ENCODE measurements at places on chromosomes 2 and 18.

DNA sequence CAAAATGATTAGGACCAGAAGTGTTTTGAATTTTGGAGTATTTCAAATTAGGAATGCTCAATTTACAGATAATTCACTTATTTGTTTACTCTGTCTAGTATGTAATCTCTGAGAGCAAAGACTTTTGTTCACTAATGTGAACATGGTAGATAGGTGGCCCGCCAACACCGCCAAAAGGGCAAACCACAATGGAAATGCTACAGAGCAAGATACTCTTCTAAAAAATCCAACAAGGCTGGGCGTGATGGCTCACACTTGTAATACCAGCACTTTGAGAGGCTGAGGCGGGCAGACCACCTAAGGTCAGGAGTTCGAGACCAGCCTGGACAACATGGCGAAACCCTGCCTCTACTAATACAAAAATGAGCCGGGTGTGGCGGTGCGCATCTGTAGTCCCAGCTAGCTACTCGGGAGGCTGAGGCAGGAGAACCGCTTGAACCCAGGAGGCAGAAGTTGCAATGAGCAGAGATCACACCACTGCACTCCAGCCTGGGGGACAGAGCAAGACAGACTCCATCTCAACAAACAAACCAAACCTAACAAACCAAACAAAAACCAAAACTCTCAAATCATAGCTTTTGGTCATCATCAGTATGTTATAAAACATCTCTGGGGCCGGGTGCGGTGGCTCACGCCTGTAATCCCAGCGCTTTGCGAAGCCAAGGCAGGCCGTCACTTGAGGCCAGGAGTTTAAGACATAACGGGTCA is 2.4 kb downstream of the CCT4 start:
- no peak for DNase-seq

DNA sequence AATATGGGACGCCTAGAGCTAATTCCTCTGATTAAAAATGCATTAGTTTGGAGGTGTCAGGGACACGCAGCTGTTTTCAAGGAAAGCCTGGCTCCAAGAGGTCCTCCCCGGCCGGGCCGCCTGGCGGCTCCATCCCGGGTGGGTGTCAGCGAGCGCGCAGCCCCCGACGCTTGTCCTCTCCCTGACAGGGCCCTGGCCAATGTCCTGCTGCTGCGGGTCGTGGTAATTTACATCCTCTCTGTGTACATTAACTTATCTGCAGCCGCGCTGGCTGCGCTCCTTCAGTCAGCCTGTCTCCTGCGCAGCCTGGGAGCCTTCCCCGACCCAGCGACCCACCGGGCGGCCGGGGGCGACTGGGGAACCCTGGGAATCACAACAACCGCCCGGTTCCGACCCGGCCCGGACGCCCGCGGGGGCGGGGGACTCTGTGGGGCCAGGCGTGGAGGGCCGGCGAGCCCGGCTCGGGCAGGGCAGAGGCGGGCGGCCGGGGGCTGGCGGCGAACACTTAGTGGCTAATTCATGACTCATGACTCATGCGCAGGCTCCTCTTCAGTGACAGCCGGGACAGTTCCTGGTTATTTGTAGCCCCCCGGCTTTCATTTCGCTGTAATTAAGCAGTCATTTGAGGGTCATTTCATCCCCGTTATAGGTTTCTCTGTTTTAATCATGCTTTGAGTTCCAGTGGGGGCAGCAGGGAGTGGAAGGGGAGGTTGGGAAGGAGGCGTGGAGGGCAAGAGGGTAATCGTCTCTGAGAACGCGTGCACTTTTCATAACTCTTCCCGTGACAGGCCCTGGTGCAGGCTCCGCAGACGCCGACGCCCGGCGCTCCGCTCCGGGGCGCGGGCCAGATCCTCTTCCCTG is 141.9 kb upstream of the CTAGE1 start:
- DNase-seq: peak; percentile 8

GRCh38 chr2:217887841-217888701 is 114.7 kb downstream of the TNS1 start:
- DNase-seq: no peak

- DNase-seq: peak; percentile 64
Observed at GRCh38 chr2:127401757-127402695, 14.3 kb upstream of the MAP3K2 start.

- DNase-seq: no peak
Observed at GRCh38 chr2:207269038-207269437, 103.3 kb upstream of the KLF7 start.

- DNase-seq: no peak
Observed at GRCh38 chr2:84823788-84824187, 57.1 kb downstream of the TRABD2A start.

GRCh38 chr2:143001501-143001900 is 124.0 kb downstream of the KYNU start:
- no peak for DNase-seq

DNA sequence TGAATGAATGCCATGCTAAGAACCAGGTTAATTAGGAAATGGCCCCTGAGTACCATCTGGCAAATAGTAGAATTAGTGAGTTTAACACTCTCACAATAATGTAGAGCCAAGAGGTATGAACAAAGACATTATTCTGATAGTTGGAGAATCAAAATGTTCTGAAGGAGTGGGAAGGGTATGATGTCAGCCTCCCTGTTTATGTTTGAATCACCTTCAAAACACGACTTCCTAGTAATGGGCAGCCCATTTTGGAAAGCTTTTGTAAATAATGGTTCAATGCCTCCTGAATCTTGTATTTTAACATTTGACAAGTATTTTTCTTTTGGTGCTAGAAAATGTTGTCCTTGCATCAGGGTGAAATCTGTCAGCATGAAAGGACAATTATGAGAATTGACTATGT is 108.3 kb downstream of the DSEL start:
- DNase-seq: no peak

GRCh38 chr2:107777974-107778373 is 48.7 kb upstream of the RGPD4 start:
- DNase-seq: no peak

DNA sequence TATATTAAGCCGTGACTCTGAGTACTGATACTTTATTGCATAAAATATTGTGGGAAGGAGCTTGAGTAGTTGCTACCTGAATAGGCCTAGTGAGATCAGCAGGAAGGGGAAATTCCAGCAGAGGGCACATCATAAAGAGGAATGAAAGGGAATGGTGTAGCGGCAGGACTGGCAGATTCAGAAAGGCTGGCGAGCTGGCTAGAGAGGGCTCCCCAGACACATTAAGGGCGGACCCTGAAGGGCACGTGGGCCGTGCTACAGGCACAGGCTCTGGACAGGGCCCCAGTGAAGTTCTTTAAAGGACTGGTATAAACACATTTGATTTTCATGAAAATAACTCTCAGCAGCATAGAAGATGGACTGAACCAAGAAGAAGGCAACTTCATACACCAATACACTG is 43.0 kb downstream of the PTPN2 start:
- no peak for DNase-seq

DNA sequence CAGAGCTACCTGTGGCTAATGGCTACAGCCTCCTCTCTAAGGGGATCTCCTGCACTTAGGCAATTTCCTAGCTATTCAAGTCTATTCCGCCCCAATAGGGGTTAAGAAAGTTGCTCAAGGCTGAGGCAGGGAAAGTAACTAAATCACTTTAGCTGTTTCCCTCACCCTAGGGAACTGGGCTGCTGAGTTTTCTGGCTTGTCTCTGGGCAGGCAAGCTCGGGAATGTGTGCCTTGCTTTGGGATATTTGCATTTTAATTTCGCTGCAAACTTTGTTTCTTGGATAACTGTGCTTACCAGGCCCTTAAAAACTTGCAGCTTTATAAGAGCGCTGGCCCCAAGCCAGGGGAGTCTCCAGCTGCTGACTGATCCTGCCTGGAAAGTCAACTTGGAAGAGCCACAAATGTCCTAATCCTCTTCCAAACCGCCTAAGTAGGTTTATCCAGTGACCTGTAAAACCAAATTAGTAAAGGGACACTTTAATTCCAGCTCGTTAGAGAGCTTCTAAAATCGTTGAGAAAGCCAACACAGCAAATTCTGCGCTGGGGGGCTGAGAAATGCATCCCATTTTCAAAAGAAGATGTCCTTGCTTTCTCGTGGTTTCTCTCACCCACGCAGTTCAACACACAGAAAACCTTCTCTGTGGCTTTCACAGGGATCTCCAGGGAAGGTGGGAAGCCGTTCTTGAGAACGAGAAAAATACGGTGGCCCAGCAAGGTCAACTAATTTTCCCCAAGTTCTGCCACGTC is 59.5 kb upstream of the SP3 start:
- DNase-seq: no peak

All from stimulated activated CD4-positive, alpha-beta T cell treated with anti-CD3 and anti-CD28 coated beads, Interleukin-15, amount 100 ng/mL, for 24 hours (primary cell).